Stimulated activated CD4-positive, alpha-beta T cell treated with anti-CD3 and anti-CD28 coated beads, Interleukin-1b, Interleukin-23, amount 100 ng/mL, for 1 hour (primary cell): ENCODE measurements at places on chromosomes 1 and 21.

- DNase-seq = no peak
Observed at GRCh38 chr1:14261395-14261794, 337.1 kb upstream of the KAZN start.

- DNase-seq = no peak
Observed at GRCh38 chr1:239843541-239843940, 248.1 kb upstream of the FMN2 start.

- DNase-seq = no peak
Observed at GRCh38 chr1:81410941-81411340, 389.8 kb upstream of the ADGRL2 start.

- peak; percentile 24 for DNase-seq
Observed at GRCh38 chr1:78114034-78114956, 68.5 kb downstream of the GIPC2 start.

- DNase-seq = peak; percentile 6
Observed at GRCh38 chr1:30379684-30380624, 343.4 kb downstream of the MATN1 start.

DNA sequence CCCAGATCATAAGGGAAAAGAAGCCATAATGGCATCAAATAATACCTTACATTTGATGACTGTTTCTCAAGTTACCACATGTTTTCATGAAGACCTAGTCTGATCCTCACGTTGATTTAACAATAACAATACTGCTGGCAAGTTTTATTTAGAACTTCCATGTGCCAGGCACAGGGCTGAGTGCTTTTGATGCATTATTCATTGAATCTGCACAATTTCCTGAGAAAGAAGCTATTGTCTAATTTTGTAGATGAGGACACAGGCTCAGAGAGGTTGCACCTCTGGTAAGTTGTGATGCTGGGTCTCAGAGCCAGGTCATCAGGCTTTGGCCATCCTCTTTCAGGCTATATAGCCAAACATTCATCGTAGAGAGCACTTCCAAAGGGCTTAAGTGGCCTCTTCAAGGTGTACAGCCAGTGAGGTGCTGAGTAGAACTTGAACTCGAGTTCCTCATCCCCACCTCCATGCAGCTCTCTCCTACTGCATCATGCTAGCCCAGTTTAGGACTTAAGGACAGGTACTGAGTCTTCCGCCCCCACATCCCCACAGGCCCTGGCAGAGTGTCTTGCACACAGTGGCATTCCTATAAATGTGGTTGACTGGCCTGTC lies 8.3 kb upstream of the PEF1 start:
- no peak for DNase-seq

GRCh38 chr1:51756290-51756689 lies 122.2 kb downstream of the NRDC start:
- no peak for DNase-seq

DNA sequence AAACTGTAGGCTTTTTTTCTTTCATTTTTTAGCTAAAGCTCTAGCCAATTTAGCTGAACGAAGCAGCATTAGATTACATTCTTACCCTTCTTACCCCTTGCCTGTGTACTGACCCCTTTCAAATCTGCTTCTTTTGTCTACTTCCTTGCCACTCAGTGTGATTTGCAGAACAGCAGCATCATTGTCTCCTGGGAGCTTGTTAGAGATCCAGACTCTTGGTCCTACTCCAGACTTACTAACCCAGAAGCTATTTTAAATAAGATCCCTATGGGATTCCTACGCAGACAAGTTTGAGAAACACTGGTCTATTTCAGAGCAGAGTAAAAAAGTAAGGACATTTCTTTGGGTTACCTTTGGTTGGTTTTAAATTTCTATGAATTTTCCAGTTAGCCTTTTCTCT lies 13.8 kb downstream of the LRRC39 start:
- no peak for DNase-seq

- no peak for DNase-seq
Observed at GRCh38 chr1:154750681-154751665, 119.1 kb downstream of the KCNN3 start.

- DNase-seq = no peak
Observed at GRCh38 chr1:25679171-25679570, 62.6 kb downstream of the MAN1C1 start.

DNA sequence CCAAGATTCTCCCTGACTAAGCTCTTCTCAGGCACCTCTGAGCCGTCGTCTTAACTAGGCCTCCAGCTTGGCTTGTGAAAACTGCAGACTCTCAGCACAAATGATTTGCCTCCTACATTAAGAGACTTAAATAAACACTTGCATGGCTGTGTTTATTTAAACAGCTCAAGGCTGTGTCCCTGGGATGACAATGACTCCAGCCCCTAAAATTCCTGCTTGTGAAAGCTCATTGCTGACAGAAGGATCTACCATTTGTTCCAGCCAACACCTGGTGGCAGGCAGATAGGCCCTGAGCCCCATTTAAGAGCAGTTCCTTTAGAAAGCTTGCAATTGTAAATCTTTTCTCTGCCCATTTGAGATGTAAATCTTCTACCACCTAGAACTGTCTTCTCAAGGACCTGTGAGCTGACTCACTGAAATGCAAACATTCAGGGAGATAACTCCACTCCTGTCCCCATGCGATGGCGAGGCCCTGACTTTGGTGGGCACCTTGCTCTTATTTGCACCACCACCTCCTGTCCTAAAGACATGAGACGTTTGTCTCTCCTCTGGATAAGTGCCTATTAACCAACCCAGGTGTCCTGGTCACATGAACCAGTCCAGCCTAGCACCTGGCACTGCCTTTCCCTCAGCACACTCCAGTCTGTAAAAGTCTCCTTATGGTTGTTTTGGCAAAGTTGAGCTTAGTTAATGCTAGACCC lies 15.1 kb upstream of the PCP4 start:
- DNase-seq = no peak

- no peak for DNase-seq
Observed at GRCh38 chr1:6770751-6771440, 14.4 kb upstream of the CAMTA1 start.

DNA sequence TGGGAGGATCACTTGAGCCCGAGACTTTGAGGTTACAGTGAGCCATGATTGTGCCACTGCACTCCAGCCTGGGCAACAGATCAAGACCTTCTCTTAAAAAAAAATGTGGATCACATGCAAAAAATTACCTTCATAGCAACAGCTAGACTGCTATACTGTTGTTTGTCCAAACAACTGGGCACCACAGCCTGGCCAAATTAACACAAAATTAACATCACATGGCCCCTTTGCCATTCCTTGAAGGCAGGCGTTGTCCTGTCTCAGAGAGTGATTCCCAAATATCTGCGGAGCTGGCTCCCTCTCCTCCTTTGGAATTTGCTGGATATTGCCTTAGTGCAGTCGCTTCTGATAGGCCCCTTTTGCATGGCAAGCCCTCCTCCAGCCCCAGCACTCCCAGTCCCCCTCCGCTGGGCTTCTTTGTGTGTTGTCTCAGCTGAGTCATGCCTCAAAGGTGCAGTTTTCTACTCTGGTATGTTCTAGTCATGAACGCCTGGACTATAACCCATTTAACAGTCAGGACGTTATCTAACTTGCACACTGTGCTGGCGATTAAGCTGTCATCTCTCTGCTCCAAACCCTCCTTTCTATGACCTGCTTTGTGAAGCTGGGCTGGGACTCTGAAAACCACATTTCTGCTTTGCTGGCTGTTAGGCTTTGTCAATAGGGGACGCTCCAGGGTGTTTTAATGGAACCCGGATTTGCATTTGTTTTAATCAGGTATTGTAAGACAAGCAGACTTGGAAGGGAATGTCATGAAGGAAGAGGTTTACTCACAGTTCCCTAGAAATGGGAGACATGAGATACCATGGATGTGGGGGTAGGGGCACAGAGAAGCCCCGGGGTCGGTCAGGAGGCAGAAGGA lies 20.1 kb upstream of the HPCAL4 start:
- DNase-seq = no peak
